ENCODE measurements at places on chromosomes 16 and 17.

- no peak for DNase-seq
Measured at GRCh38 chr16:74558873-74559272, 48.0 kb downstream of the GLG1 start.

- peak; percentile 89 for DNase-seq
Measured at GRCh38 chr16:3152277-3152990, 17.6 kb downstream of the ZNF213 start.

GRCh38 chr16:24409045-24409444 is 130.3 kb upstream of the RBBP6 start:
- DNase-seq, result no peak

DNA sequence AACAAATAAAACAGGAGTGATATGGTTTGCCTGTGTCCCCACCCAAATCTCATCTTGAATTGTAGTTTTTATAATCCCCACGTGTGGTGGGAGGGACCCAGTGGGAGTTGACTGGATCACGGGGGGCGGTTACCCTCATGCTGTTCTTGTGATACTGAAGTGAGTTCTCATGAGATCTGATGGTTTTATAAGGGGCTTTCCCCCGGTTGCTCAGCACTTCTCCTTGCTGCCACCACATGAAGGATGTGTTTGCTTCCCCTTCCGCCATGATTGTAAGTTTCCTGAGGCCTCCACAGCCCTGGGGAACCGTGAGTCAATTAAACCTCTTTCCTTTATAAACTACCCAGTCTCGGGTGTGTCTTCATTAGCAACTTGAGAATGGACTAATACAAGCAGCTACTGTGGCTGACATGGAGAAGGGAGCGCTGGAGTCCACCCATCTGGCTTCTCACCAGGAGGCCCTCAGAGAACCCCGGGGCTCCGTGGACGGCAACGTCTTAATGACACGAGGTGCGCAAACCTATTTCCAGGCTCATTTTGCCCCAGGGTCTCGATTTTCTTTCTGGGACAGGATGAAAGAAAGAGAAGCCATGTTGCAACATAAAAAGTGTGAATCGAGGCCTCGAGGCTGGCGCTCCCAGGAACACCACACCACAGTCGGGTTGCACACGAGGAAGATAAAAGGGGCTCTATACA is 129.5 kb downstream of the DYNLRB2 start:
- peak; percentile 18 for DNase-seq

DNA sequence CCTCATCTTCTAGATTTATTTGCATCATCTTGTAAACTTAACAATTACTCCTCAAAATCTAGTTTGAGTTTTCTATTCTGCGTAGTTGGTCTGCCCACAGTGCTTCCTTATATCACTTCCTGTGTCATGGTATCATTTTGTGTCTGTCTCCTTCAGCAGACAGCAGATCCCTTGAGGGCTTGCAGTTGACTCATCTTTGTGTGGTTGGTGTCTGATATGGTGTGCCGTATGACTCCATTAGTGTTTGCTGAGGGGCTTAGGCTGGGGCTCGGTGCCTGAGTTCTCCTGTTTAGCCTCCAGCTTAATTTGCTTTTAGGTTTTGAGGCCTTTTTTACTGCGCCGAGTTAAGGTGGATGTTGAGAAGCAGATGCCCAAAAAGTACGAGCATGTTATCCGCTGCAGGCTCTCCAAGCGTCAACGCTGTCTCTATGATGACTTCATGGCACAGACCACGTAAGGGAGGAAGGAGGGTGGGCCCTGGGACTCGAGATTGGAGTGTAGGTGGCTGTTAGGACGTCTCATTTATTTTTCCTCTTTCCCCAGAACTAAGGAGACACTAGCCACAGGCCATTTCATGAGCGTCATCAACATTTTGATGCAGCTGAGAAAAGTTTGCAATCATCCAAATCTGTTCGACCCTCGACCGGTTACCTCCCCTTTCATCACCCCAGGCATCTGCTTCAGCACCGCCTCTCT is 16.9 kb downstream of the SRCAP start:
- peak; percentile 12 for DNase-seq

- no peak for DNase-seq
Measured at GRCh38 chr16:85310868-85311585, 198.8 kb upstream of the CIBAR2 start.

DNA sequence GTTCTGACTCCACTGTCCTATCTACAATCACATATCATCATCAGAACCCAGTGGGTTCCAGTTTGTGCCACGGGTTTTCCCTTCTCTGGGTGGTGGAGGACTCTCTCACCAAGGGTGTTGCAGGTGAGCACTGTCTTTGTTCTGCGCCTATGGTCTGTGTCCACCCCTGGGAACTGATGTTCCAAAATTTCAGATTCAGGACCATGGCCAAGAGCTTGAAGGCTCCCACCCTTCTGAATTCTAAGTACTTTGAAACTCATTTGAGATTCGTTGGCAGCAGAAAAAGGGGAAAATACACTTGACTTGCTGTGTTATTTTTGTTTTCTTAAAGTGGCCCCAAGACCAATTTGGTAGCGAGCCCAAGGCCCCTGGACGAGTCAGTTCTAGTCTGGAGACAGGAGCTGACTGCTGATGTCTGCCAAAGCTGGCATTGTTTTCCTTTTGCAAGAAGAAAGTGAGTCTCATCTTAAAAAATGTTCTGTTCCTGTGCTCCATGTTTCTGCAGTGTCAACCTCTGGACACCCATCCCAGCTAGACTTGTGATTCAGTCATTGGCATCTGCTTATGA is 310.9 kb downstream of the HAPSTR1 start:
- DNase-seq, result no peak

GRCh38 chr17:27905447-27906225 is 12.5 kb upstream of the LYRM9 start:
- DNase-seq, result no peak

- no peak for DNase-seq
Measured at GRCh38 chr17:61487161-61487988, 35.2 kb downstream of the TBX4 start.

DNA sequence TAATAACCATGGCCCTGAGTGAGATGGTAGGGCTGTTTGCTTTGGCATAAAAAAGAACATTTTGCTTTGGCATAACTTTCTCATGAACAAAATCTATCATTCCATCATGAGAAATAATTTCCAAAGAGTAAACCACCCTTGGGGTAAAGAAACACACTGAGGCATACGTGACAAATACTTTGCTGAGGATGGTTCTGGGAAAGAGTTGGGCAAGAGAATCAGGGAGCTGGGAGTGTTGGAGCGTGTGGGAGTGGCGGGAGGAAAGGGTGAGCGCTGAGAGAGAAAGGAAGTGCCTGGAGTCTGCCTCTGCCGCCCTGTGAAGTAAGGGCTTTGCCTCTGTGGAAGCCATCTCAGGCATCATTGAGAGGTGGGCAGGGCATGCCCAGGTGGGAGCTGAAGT is 60.2 kb upstream of the ARHGAP44 start:
- no peak for DNase-seq

DNA sequence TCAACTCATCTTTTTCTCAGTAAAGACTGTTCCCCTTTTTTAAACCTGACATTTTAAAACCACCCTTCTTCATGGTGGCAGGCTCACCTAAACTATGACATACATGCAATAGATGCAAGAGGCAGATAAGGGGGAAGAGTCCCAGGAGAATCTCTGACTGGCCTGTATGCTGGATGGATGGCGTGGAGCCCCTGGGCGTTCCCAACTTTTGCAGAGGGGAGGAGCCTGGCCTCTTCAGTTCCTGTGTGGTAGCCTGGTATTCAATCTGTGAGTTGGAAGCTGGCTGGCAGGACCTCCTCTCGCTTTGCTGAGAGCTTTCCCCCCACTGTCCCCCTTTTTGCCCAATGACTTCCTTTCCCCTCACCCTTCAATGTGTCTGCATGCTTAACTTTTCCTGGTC is 217.6 kb upstream of the CA10 start:
- DNase-seq, result no peak

GRCh38 chr17:5352681-5353289 is 66.7 kb downstream of the NUP88 start:
- no peak for DNase-seq

- DNase-seq, result no peak
Measured at GRCh38 chr17:60577147-60577915, 22.7 kb upstream of the PPM1D start.

- no peak for DNase-seq
Measured at GRCh38 chr16:23248261-23249194, 53.6 kb upstream of the SCNN1B start.

DNA sequence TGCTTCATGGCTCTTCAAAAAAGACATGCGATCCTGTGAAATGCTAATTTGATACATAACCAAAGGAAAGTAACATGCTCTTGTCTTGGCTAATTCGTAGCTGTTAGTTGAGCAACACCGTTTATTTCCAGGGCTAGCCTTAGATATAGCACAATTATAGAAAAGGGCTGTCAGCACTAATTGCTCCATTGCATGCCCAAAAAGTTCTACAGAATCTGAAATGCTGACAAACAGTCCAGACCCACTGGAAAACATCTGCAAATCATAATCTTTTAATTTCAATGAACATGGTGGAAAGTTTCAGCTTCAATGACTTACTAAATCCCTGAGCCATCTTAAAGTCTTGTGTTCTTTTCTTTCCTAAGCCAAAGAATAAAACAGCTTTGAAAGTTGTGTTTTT is 42.9 kb upstream of the NUDT7 start:
- DNase-seq, result no peak

DNA sequence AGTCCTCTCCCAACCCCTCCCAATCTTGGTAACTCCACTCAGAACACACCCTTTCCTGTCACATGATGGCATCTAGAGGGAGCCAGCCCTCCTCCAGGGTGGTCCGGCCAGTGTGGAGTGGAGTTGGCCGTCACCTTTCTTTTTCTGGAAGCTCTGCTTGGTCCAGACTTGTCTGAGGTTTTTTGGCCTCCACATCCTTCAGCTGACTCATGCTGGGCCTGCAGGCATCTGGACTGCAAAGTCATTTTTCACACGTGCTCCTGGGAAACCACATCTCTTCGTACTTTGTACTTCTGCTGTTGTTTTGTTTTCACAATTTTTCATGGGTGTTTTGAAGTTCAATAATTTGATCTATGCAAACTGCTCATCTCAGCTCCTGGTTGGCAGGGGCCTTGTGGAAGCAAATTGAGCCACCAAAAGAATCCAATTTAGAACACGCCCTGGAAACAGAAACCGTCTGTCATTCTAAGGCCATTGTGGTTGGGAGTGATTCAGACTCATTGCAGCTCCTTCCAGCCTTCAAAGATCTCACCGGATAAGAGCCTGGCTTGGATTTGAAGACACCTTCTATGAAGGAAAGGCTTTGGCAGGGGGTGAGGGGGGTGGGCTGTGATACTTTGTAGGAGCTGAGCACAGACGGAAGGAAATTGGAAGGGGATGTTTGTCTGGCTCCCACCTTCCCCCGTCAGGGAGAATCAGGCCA is 42.4 kb upstream of the NF1 start:
- DNase-seq, result no peak

DNA sequence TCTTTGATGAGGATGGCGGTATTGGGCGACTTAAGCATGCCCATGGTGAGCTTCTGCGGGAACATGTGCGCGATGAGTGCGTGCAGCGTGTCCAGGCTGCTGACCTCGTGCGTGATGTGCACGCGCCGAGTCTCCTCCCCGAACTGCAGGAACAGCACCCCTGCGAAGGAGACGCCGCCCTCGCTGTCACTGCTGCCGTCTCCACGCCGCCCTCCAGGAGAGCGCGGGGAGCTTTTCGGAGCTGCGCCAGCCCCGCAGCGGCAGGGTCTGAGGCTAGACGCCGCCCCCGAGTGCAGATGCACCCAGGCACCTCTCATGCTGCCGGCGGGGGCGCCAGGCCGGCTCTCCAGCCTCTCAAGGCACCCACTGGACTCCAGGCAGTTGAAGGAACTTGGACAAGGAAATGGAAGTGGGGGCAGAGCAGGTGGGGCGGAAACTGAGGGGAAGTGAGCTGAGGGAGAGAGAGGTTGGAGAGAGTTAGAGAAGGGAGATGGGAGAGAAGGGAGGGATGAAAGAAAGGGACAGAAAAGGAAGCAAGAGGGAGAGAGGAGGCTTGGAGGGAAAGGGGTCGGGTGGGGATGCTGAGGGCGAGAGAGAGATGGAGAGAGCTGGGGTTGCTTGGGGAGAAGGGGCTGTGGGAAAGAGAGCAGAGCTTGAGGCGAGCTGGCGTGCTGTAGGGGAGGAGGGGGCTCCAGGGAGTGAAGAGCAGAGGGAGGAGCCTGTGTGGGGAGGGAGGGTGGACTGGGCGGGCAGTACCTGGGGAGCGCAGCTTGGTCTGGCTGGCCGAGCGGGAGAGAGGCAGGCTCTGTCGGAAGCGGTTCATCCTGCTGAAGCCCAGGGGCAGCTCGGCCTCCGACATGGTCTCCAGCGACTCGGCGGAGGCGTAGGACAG is 42.1 kb downstream of the SRCIN1 start:
- no peak for DNase-seq
